Brain microvascular endothelial cell (primary cell): ENCODE measurements at places on chromosomes 3 and 15.

- DNase-seq: no peak
Measured at GRCh38 chr3:5272387-5272786, 84.9 kb downstream of the EDEM1 start.

- no peak for DNase-seq
Measured at GRCh38 chr3:100766069-100766468, 56.8 kb downstream of the TFG start.

GRCh38 chr3:162142511-162142910, 645.9 kb downstream of the OTOL1 start:
- peak; percentile 71 for DNase-seq

GRCh38 chr3:64530434-64531049, 157.3 kb downstream of the ADAMTS9 start:
- DNase-seq: peak; percentile 56

- peak; percentile 35 for DNase-seq
Measured at GRCh38 chr15:63726491-63726890, 107.3 kb downstream of the HERC1 start.

- DNase-seq: peak; percentile 61
Measured at GRCh38 chr15:25849157-25849921, 13.8 kb downstream of the ATP10A start.

- no peak for DNase-seq
Measured at GRCh38 chr3:59273976-59274375, 224.2 kb upstream of the CFAP20DC start.

GRCh38 chr3:126117786-126118185, 33.9 kb upstream of the SLC41A3 start:
- DNase-seq: no peak

DNA sequence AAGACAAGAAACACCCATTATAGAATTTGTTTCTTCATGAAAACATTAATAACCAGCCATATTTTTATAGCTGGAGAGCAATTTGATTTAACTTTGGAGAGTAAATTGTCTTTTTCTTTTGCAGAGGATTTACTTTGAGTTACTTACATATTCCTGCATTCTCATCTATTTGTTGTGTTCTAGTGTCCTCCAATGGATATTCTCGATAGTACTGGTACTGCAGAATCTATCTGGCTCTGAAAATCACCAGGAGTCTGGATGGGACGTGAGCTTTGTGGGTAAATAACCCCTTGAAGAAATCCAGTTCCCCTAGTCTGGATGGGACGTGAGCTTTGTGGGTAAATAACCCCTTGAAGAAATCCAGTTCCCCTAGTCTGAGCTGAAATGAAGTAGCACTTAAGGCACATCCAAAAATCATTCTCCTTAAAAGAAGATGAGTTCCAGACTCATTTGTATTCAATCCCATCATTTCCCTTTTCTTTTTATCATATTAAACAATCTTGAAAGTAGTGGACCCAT, 294.1 kb upstream of the UBE2E2 start:
- no peak for DNase-seq

- DNase-seq: no peak
Measured at GRCh38 chr15:42358141-42358540, 1.2 kb upstream of the CAPN3 start.

DNA sequence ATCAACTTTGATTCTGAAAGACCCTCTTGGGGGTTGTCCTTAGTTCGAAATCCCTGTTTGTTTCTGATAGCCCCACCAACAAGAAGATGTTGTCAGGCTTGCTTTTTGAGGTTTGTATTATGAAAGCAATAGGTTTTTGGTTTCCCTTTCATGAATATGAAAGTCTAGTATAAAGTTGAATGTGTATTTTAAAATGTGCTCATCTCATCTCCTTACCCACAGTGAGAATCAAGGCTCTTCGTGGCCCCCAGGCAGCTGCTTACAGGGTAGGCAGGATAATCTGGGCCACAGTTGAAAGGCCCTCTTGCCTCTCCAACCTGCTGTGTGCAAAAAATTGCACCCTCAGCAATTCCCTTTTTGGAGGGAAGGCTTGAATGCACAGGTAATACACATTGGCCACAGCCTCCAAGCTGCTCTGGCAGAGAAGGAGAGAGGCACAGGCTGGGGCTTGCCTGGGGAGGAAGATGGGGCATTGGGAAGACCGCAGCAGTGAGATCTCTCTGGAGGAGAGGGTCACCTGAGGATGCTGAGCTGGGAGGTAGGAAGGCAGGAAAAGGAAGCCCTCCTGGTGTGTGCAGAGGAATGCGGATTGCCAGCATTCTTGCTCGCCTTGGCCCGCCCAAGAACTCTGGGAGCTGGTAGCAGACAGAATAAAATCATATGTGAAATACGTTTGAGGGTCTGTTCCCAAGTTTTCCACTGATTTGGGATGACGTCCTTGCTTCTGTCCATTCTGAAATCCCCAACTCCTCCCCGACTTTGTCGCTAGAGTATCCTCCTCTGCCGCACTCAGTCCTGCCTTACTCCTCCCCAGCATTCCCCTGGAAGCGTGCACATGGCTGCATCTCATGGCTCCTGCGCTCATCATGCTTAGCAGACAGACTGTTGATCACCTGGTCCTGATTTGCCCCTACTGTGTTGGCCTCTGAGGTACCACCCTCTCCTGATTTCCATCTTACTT, 196.4 kb downstream of the RPLP1 start:
- DNase-seq: no peak

GRCh38 chr15:67777773-67778172, 47.5 kb upstream of the SKOR1 start:
- no peak for DNase-seq

- no peak for DNase-seq
Measured at GRCh38 chr15:46732060-46732459, 985.2 kb upstream of the SEMA6D start.

DNA sequence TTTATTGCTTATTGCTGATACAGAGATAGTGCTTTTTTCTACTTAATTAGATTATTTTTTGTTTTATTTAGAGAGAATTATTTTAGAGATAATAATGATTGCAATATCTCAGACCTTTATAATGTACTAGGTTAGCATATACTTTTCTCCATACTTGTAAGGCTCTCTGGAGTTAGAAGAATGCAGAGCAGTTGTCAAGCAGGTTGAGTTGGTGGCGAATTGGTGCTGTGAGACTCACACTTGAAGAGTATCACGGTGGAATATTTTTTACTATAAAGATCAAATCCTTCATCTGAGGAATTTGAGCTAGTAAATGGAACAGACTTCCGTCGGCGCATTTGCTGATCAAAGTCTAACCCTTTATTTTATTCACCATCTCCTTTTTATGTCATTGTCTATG, 47.3 kb upstream of the MDFIC2 start:
- no peak for DNase-seq

- no peak for DNase-seq
Measured at GRCh38 chr3:77699125-77699691, 659.3 kb downstream of the ROBO2 start.

GRCh38 chr3:100265016-100265415, 4.2 kb downstream of the TBC1D23 start:
- DNase-seq: no peak

GRCh38 chr3:125965505-125965904, 3.5 kb upstream of the ROPN1B start:
- no peak for DNase-seq

- no peak for DNase-seq
Measured at GRCh38 chr3:182909318-182910040, 70.9 kb downstream of the DCUN1D1 start.

- DNase-seq: no peak
Measured at GRCh38 chr3:62372621-62373041, 719 bp downstream of the FEZF2 start.

- DNase-seq: no peak
Measured at GRCh38 chr15:86106306-86106705, 26.6 kb downstream of the AGBL1 start.

- DNase-seq: no peak
Measured at GRCh38 chr3:76908156-76908555, 131.7 kb upstream of the ROBO2 start.

- DNase-seq: no peak
Measured at GRCh38 chr3:107065094-107065861, 312.0 kb upstream of the CCDC54 start.

DNA sequence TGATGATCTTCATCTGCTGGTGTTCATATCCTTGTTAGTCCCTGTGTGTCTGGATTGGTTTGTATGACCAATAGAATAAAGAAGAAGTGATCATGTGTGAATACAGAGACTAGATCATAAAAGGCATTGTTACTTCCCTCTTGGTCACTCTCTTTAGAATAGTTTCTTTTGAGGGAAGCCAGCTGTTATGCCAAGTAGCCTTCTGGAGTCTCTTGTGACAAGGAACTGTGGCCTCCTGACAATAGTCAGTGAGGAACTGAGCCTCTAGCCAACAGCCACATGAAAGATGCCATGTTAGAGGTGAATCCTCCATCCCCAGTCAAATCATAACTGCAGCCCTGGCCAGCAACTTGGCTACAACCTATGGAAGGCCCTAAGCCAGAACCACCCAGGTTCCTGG, 63.0 kb upstream of the SMAD3 start:
- no peak for DNase-seq

GRCh38 chr15:65906396-65906795, 37.1 kb downstream of the RAB11A start:
- DNase-seq: no peak

GRCh38 chr3:152199102-152199840, 69.5 kb upstream of the MBNL1 start:
- DNase-seq: no peak

GRCh38 chr3:33115024-33115768, 1.4 kb downstream of the CRTAP start:
- peak; percentile 80 for DNase-seq

DNA sequence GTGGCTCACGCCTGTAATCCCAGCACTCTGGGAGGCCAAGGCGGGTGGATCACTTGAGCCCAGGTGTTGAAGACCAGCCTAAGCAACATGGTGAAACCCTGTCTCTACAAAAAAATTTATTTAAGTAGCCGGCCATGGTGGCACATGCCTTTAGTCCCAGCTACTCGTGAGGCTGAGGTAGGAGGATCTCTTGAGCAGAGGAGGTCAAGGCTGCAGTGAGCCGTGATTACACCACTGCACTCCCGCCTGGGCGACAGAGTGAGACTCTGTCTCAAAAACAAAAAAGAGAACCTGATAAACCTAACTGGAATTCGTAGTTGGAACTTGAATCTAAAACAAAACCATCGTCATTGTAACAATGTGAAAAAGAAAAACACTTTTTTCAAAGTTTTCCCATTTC, 57.1 kb downstream of the TCAIM start:
- no peak for DNase-seq

DNA sequence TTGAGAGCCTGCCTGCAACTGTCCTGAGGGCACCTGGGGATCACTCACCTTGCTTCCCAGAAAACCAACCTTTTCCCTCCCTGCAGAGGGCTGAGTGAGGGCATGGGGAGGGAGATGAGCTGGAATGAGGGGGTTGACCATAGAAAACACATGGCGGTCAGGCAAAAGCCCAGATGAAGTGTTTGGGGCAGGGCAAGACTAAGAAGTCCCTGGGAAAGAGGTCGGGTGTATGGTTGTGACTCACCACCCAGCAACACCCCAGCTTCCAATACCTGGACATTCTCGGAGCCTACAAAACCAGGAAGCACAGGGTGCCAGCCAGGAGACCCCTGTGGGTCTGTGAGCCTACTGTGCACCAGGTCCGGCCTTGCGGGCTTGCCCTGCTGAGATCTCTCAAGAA, 95.3 kb upstream of the ATP2B2 start:
- DNase-seq: no peak

- no peak for DNase-seq
Measured at GRCh38 chr15:43821505-43821904, 3.0 kb downstream of the MFAP1 start.

DNA sequence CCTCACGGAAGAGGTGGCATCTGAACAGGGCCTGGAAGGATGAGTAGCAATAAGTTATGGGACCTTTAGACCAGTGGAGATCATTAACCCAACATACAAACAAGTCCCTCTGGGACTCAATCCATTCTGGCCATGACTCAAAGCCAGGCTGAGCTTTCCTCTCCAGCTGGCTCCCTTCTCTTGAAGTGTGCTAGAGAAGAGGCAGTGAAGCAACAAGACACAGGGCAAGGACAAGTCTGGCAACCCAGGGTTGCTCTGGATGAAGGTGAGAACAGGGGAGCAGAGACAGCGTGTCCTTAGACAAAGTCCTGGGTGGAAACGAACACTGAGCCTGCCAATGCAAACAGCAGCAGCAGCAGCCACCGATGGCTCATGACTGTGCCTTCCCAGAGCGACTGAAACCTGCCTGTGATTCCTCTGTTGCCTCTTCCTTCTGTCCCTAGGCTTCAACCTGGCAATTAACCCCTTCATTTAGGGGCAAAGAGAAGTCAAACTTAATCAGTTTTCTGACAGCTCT, 86.8 kb downstream of the BDH1 start:
- DNase-seq: no peak

GRCh38 chr3:127207727-127208482, 15.0 kb downstream of the PRR23E start:
- no peak for DNase-seq

DNA sequence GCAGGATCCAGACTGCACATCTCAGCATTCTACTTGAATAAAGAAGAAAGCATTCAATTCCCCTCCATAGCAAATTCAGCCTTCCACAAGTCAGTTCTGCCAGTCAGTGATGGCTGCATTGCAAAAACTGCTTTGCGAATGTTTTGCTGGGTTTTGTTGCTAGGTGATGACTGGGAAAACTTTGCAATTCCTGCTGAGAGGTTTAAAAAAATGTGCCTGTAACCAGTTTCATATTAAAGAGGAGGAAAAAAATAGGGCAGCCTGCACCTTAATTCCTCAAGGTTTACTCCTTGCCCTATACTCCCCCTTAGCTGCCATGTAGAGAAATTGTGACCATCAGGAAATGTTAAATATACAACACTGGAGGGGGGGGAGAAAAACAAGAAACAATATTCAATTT, 225.6 kb upstream of the ATP11B start:
- no peak for DNase-seq

DNA sequence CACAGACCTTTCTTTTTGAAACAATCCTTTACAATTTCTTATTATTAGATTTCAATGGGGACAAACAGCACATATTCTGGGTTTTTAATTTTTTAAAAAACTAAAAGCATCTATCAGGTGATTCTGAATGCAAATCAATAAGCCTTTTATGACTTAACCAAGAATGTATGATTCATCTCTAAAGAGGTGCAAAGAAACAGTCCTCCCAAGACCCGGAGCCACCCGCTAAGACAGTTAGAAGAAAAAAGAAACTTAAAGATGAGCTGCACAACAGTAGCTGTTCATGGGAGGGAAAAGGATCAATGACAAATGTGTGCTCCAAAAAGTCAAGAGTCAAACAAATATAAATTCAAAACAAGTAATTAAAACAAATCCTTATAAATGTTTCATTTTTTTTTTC, 319.5 kb downstream of the THSD4 start:
- DNase-seq: no peak

DNA sequence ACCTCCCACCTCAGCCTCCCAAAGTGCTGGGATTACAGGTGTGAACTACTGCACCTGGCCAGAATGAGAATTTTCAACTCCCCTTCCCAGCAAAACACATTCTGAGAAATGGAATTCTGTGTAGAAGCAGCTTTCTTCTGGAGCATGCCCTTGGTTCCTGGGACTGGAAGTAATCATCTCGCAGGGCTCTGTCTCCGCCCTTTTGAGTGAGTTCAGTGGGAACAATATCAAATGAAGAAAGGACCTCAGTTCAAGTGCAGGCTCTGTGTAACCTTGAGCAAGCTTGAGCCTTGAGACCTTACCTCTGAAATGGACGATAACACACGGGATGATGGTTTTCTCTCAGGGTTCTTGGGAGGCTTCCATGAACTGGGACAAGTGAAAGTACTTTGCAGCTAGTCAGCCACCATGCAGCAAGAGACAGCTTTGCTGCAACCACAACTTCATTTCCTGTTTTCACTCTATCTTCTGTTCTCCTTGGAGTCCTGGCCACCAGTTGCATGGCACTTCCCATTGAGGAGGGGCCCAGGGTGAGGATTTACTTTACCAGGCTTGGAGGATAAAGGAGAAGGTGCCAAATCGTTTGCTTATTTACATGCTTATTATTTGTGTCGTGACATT, 35.7 kb upstream of the IGF1R start:
- no peak for DNase-seq
